Activated CD8-positive, alpha-beta memory T cell treated with anti-CD3 and anti-CD28 coated beads, Interleukin-2, amount 50 U/mL, for 48 hours (primary cell): ENCODE measurements at places on chromosomes 5 and 9.
A peak's percentile ranks its signal among the peaks of the same experiment; 100 is the strongest.

GRCh38 chr9:98175028-98175569, 17.3 kb downstream of the CORO2A start:
- no peak for DNase-seq

DNA sequence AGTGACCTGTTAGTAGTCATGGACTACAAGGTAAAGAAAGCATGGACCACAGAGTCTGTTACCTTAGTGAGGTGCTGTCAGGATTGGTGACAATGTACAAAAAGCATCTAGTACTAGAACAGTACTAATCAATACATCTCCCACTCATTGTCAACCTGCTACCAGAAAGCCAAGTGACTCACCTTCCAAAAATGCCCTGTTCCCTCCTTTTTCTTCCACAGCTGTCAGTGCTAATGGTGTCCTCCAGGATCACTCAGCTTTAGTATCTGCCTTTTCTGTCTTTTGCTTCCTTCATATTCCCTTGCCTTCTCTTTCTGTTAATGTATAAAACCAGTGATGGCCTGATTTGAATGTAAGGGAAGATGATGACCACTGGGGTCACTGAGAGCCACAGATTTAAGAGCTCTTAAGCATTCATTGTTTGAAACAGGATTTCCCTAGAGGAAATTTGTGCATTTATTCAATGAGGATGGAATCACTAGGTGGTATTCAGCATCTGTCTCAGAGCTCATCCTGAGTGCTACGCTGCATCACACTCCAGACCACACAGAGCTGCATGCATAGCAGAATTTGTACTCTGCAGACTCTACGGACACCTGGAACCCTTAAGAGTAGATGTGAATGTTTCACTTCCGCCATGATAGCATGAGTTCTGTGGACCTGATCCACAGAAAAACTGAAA, 71.0 kb downstream of the SV2C start:
- DNase-seq = no peak

GRCh38 chr5:132999246-132999645, 27.1 kb downstream of the ZCCHC10 start:
- no peak for DNase-seq

GRCh38 chr9:134130503-134131375, 5.1 kb upstream of the WDR5 start:
- no peak for DNase-seq

- DNase-seq = no peak
Measured at GRCh38 chr9:136862849-136863622, 3.1 kb downstream of the EDF1 start.

- no peak for DNase-seq
Measured at GRCh38 chr9:130993303-130994030, 15.5 kb upstream of the LAMC3 start.

DNA sequence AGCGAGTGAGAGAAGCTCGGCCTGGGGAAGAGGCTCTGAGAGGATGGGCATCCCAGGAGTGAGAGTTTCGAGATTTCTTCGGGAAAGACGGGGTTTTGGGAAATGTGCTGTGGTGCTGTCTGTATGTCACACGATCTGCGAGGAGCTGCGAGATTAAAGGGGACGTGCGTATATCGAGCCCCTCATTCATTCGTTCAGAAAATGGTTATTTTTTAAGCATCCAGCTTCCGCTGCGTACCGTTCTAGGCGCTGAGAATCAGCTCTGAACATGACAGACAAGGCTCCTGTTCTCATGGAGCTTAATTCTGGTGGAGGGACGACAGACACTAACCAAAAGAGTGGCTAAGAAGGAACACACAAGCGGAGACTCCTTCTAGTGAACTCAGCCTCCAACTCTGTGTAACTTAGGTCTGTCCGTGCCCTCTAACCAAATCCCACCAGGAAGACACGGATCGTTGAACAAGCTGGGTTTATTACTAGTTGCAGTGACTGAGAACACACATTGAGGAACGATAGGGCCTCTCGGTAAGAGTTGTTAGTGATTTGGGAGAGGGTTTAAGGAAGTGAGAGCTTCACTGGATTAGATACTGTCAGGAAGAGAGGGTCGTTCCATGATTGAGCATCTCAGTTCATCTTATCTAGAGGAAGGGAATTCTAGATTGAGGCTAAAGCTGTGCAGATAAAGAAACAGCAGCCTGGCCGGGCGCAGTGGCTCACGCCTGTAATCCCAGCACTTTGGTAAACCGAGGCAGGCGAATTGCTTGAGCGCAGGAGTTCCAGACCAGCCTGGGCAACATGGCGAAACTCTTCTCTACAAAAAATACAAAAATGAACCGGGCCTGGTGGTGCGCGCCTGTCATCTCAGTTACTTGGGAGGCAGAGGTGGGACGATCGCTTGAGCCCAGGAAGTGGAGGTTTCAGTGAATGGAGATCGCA, 1.0 kb upstream of the FBXW11 start:
- no peak for DNase-seq

DNA sequence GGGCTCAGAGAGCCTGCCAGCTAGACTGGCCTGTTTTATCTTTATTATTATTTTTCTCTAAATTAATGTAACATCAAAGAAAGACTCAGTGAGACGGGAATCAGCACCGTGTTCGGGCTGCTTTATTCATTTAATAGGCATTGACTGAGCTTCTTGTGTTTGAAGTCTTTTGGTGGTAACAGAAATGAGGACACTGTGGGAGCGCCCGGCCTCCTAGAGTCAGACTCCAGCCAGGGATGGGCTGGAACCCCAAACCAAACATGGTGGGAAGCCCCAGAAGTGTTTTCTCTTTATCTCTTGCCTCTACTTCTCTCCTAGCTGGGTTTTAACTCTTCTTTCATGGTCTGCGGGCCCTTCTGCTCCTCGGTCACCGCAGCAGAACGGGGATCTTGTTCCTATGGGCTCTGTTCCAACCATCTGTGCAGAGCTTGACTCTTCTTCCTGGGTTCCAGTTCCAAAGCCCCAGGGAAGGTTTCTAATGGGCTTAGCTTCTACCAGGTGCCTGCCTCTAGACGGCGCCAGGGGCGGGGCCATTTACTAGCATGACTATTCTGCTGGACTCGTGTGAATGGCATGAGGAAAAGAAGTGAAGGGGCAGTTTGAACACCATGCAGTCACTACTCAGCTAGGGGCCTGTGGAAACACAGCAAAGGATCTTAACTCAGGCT, 123.8 kb downstream of the FGF18 start:
- no peak for DNase-seq

GRCh38 chr9:115012486-115012885, 82.1 kb upstream of the TNFSF8 start:
- no peak for DNase-seq

DNA sequence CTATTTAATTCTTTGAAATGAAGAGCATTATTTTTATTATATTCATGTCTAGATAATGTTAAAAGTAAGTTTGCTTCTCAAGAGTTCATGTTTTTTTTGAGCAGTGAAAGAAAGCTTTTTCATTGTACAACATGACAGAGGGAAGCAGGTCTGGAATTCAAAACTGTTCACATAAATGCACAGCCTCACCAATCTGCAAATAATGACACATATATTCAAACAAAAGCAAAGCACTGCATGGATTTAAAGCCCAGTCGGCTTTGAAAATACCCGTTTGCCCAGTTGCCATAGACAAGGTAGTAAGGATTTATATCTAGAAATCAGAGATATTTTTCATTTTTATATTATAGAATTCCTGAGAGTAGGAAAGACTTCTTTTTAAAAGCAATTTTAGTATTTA, 201.8 kb downstream of the CD180 start:
- no peak for DNase-seq

DNA sequence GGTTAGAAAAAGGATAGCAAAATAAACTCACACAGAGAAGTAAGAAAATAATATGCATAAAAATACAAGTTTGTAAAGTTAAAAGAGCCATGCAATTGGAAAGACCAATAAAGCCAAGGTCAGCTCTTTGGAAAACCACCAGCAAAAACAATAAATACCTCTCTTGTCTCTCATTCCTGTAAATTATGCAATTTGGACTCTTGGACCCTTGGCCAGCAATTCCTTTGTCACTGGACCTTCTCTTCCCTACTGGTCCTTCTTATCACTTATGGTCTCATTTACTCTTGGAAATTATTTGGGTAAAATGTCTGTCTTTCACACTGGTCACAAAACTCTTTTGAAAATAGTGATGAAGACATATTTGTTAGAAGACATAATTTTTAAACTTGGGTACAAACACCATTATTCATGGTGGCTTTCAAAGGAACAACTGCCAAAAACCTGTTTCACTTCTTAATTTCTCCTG, 379.5 kb downstream of the TMEM232 start:
- DNase-seq = no peak

DNA sequence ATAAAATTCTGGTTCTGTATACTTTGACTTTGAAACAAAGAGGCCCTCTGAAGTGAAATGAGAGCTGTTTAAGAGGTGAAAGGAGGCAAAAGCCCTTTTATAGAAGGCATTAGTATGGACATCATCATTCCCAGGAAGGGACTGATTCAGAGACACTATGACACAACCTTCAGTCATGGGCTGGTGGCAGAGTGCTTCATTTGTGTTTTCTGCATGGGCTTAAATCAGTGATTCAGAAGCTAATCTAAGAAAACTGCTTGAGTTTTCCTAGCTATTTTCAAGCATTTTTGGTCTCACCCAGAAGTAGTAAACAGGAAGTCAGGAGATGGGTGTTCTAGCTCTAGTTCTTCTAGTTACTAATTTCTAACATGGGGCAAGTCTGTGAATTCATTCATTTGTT, 288.9 kb downstream of the TRPM3 start:
- no peak for DNase-seq

DNA sequence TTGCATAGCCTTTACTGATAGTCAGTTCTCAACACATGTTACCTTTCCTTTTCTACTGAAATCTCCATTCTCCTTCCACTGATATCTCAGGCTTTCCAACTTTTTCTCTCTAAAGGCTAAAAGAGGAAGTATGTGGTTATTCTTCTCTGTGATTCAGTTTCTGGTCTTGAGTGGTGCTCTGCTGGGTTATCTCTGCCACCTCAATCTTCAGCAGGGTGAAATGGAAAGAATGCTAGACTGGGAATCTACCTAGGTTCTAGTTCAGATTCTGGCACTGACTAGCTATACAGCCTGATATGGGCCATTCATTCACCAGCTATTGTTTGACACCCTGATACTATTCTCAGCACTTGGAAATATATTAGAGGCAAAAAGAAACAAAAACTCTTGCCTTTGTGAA, 124.9 kb upstream of the GRIA1 start:
- DNase-seq = no peak

DNA sequence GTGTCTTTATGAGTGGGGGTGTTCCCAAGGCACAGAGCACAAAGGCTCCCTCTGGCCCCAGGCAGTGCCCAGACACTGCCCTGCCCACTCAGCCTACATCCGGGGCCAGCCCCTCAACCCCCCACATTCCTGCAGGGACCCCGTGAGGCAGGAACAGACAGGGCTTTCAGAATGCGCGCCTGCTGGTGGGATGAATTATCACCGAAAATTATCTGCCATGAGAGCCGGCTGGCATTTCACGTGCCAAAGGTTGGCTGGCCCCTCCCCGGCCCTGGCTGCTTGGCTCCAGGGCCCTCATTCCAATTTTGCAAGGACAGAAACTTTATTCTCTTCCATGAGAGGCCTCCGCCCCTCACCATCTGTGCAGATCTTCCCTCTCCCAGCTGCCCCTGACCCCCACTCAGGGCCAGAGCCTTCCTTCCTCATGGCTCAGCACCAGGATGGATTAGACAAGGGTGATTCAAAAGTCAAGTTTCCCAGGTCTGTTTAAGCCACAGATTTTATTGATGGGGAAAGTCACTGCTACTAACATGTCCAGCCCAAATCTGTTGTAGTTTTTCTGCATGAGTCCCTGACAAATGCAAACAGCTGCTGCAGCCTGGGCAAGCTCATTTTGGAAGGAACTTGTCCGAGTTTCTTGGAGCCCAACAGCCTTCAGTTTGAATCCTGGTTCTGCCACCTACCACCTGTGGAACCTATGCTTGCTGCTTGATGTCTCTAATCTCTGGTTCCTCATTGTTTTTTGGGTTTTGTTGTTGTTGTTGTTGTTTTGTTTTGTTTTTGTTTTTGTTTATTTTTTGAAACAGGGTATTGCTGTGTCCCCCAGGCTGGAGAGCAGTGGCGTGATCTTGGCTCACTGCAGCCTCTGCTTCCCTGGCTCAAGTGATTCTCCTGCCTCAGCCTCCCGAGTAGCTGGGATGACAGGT, 32.3 kb upstream of the WDR38 start:
- no peak for DNase-seq

- DNase-seq = no peak
Measured at GRCh38 chr9:108269371-108269770, 586.4 kb downstream of the ACTL7B start.

DNA sequence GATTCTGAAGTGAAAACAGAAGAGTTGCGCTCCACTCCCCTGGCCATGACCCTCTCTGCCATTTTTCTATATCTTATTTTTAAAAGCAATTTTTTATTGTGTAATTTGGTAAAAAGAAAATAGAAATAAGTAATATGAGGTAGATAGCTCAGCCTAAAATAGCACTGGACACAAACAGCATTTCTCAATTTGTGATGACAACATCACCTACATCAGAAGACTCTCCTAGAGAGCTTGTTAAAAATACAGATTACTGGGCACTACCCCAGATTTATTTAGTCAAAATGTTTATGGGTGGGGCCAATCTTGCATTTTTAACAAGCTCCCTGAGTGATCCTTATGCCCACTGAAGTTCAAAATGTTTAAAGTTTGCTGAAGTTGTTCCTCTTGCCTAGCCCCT, 40.5 kb upstream of the CCDC112 start:
- DNase-seq = no peak

GRCh38 chr5:106956886-106957285, 713.9 kb downstream of the EFNA5 start:
- DNase-seq = no peak

DNA sequence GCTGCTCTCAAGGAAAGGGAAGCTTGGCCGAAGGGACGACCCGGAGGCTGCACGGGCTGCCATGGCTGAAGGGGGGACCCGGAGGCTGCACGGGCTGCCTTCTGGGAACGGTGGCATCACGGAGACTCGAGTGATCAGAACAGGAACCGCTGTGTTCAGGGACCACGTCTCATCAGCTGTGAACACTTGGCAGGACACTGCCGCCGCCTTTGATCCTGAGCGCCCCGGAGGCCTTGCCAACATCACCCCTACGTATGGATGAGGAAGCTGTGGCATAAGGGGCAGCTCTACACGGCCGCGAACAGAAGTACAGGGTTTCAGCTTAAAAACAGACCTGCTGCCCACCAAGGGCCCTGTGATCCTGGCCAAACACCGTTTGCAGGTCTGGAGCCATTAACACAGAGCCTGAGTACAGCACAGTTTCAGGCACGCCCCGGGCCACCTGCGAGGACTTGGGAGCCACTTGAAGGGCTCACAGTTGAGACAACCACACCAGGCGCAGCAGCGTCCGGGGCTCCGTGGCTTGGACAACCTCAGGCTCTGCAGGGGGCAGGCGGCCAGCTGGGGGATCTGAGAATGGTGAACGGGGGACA, 23.9 kb upstream of the TERT start:
- DNase-seq = peak; percentile 49

- no peak for DNase-seq
Measured at GRCh38 chr9:107060062-107060461, 197.1 kb downstream of the ZNF462 start.

DNA sequence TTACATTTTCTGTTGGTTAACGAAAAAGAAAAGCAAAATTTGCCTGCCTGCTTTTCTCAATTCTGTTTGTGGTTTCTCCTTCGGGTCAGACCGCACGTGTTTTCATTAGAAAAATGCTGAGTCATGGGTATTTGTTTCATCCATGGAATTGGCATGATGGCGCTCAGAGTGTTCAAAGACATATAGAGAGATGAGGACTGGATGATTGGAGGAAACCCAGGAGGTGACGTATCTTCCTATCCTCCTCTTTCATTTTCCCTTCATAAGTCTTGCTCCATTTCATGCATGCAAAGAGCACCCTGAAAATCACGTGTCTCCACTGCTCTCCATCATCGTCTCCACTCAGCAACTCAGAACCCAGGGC, 353.8 kb upstream of the WWC1 start:
- DNase-seq = no peak

GRCh38 chr5:171713152-171713551, 72.5 kb upstream of the SMIM23 start:
- no peak for DNase-seq
